Epithelial cell of proximal tubule (primary cell): ENCODE measurements at places on chromosomes 6 and 20.

DNA sequence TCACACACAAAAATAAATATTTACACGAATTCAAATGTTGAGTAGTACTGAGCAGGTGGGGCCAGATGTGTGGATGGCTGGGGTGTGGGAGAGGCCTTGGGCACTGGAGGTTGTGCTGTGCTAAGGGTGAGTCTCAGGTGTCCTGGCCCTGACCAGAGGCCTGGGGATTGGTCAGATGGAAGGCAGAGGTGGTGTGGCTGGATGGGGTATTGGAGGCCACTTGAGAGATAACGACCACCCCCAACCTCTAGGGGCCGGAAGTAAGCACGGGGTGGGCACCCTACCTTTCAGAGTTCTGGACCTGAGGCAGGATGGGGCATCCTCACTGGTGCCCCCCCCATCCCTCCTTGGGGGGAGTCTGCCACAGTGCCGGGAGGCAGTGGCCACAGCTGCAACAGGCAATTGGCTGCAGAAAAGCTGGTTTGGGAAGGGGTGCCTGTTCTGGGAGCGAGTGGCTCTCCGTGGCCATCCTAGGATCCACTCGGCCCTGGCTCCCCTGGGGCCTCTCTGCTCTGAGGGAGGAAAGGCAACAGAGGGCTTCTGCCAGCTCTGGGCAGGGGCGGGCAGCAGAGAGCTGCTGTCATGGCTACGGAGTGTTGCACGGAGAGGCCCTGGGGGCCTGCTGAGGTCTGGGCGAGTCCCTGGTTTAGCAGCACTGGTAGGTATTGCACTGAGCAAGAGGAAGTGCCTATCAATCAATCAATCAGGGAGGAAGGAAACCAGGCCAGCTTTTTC, 87.6 kb downstream of the ASXL1 start:
- no peak for DNase-seq

DNA sequence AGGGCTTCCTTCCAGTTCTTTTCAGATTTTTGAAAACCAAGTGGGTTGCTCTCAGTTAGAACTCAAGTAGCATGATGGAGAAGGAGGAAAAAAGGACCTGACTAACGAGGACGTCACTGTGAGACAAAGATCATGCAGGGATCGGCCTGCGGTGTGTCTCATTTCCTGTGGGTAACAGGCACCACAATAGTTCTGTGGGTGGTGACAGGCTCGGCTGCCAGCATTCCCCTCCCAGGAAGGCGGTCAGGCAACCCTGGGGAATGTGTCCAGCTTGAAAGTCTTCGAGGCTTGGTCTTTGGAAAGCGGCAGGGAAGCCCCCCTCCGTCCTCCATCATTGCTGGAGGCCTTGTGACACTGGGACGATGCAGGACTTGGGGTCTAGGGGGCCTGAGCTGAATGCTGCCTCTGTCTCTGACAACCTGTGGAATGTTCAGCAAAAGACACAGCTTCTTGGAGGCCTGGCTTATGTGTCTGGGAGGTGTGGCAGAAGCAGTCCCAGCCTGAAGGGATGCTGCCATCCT, 121.0 kb downstream of the BCAS1 start:
- no peak for DNase-seq

DNA sequence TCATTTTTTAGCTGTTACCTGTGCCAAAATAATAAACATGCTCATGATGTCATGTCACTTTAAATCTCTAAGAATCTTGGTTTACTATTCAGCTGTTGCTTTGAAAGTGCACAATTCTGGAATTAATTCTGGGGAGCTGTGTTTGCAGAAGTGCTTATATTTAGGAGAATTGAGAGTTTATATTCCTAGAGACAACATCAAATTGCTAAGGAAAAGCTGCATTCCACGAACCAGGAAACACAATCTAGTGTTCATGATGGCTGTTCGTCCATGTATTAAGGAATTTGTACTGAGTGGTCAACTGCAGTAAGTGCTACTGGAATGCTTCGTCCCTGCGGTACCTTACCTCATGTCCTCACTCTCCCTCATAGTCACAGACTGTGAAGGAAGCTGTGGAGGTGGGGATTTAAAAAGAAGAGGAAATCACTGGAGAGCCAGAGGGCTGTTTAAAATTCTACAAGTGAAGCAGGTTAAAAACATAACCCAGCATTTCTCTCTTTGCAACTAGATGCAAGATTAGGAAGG, 161.0 kb downstream of the TRMT11 start:
- DNase-seq: peak; percentile 20

DNA sequence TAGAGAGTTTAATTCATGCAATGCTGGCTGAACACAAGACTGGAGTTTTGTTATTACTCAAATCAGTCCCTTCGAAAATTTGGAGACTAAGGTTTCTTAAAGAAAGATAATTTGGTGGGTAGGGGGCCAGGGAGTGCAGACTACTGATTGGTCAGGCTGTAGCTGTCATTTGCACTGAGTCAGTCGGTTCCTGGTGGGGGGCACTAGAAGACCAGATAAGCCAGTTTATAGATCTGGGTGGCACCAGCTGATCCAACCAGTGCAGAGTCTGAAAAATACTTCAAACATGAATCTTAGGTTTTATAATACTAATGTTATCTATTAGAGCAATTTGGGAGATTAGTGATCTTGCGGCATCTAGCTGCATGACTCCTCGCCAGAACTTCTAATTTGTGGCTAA, 530.7 kb downstream of the NKAIN2 start:
- DNase-seq: no peak

DNA sequence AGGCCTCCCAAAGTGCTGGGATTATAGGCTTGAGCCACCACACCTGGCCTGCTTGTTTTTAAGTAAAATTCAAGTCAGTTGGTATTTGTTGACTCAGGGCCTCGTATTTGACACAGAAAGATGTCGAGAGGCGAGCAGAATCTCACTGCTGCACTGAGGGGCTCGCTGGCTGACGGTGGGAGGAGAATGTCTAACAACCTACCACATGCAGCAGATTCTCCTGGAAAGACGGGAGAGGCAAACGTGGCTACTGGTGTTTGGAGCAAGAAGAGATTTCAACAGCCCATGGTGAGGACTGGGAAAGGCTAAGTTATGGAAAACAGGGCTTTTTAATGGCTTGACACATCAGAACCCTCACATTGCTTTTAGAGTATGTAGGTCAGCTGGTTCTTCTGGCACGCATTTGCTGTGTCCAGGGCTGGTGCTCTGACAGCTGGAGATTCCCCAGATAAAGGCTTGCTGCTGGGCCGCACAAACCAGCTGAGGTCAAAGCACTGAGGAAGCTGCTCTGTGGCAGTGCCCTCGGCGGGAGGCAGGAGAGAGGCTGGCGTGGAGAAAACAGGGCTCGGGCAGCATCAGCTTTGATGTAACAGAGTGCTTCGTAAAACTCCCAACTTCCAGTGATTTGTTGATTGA, 84.2 kb upstream of the FRMD1 start:
- no peak for DNase-seq

DNA sequence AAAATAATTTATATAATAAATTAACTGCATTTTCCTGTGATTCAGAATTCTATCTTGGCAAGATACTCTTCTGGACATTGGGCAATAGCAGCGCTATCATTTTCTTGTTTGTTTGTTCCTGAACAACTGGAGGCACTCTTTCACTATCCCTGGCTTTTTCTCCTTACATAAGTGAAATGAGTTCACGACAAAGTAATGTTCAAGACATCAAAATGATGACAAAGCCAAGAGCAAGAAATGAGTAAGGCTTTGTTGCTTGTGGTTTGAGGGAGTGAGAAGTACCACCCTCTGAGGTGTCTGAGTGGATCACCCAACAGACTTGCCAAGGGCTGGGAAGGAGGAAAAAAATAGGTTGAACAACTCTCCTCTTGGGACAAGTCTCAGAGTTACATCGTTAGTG, 466.6 kb upstream of the JAG1 start:
- DNase-seq: peak; percentile 74

DNA sequence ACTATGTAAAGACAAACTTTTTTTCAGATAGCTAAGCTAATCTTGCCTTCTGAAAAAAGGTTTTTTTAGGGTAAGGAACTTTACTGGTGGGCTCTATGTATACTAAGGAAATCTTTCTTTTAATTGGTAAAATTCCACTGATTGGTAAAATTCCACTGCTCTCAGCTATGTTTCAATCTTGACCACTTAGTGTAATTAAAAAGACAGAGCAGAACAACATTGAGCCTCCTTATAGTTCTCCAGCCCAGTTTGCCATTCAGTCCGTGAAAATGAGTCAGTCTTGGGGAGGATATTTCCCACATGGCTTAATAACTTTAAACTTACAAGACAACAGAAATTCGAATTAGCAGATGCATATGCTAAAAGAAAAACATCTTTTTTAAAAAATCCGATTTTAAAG, 92.7 kb downstream of the EYA4 start:
- no peak for DNase-seq

DNA sequence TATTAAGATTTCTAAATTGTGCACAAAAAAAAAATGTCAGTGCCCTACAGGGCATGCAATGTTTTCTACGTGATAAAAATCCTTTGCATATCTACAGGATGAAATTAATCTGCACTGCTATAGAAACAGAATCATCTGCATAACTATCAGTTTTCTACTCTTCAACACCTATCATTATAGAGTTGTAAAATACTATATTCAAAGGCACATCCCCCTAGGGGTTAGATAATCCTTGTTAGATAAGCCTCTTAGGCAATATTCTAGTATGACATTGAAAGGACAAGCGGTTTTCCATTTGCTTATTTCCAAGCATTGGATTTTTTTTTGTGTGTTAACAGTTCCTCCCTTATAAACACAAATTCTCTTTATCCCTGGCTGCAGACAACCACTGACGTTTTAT, 98.7 kb upstream of the LAMA2 start:
- no peak for DNase-seq

DNA sequence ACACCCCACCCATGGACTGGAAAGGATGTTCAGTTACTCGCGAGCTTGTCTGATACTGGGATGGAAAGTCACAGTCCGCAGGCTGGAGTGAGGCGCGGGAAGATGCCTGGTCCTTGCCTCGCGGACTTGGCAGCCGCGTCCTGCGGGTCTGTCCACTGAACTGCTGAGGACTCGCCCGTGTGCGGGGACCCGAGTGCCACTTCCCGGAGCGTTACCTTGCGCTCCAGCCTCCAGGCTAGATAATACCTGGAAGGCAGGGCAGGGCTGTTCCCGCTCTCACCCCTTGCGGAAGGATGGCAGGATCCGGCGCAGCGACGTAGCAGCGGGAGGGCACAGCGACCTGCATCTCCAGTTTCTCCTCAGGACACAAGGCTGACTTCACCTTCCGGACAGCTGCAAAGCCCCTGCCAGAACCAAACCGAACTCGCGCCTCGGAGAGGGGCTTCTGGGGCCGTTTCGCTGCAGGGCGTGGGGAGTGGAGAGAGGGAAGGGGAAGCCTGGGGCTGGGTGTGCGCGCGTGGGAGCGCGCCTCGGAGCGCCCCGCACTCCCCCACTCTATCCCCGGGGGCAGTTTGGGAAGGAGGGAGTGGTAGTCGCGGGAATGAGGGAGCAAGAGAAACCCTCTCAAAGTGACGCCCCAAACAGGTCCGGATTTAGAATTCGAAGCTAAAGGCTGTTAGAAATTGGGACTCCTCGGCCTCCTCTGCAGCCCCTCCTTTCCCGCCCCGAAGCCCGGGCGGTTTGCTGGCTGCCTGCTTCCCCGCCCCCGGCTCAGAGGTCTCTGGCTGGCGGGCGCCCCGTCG, at the start of gene KCNQ5:
Gene KCNQ5, plus strand, starts transcription at position 774 of the 803 bp plus-strand sequence.
- no peak for DNase-seq
